SJSA1 (cell line): ENCODE measurements at places on chromosomes 11 and 22. TPM values are rescaled to one million over a fixed set of nuclear protein-coding genes. Genes with fewer than 3 reads are reported as not detected.

GRCh38 chr11:3786781-3787428 is 10.4 kb downstream of the NUP98 start:
- no peak overlapping the region for H3K27ac ChIP-seq
- peaks cover 9% of the 10 kb centered on the region for H3K4me1 ChIP-seq
- no peak overlapping the region for H3K4me3 ChIP-seq
- peaks cover 79% of the 10 kb centered on the region for H3K36me3 ChIP-seq
- no peak for DNase-seq
- H3K27me3 ChIP-seq, result no peaks in the 10 kb centered on the region

GRCh38 chr11:120034881-120035630 is 102.9 kb downstream of the TRIM29 start:
- H3K4me1 ChIP-seq, result no peaks in the 10 kb centered on the region
- H3K27ac ChIP-seq, result no peak overlapping the region
- no peaks in the 10 kb centered on the region for H3K36me3 ChIP-seq
- no peaks in the 10 kb centered on the region for H3K27me3 ChIP-seq
- no peak for DNase-seq
- no peak overlapping the region for H3K4me3 ChIP-seq

DNA sequence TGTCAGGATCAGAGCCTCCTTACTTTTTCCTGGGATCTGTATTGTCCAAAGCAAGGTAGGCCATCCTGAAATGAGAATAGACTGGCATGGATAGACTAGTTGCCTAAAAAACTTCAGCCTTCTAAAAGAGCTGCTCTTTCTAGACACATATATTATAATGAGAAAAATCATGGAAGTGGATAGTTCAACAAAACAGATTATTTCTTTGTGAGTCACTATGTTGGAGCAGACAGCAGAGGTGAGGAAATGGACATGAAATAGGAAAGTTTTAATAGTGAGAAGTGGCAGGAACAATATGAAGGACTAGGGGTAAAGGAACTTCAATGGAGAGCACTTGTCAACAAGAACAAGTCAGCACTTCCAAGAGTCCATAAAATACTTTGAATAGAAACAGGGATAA is 101.9 kb upstream of the ANO3 start:
- H3K4me3 ChIP-seq, result no peak overlapping the region
- no peaks in the 10 kb centered on the region for H3K27me3 ChIP-seq
- DNase-seq, result no peak

ISX gene
- not detected in 2 replicates for total RNA-seq

- peak overlapping the region; percentile 80 for H3K4me3 ChIP-seq
- DNase-seq, result peak; percentile 58
- peaks cover 49% of the 10 kb centered on the region for H3K36me3 ChIP-seq
- peak overlapping the region; percentile 68 for H3K27ac ChIP-seq
Measured at GRCh38 chr11:61332281-61332796, 566 bp downstream of the DDB1 start.

- H3K27ac ChIP-seq, result peak overlapping the region; percentile 73
- H3K36me3 ChIP-seq, result no peaks in the 10 kb centered on the region
- peak; percentile 75 for DNase-seq
Measured at GRCh38 chr11:134949121-134950090, 537.4 kb upstream of the B3GAT1 start.

DNA sequence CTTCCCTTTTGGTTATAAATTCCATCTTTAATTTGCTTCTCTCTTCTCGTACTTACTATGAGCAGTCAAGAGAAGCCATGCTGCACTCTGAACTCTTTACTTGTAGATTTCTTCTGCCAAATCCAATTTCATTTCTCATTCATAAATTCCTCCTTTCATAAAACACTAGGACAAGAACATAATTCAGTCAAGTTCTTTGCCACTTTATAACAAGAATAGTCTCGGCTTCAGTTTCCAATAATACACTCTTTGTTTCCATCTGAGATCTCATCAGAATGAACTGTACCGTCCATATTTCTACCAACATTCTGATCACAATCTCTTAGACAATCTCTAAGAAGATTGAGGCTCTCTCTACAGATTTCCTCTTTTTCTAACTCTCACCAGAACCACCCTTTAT is 25.1 kb downstream of the IZUMO1R start:
- H3K27me3 ChIP-seq, result no peaks in the 10 kb centered on the region
- no peak for DNase-seq
- H3K27ac ChIP-seq, result no peak overlapping the region
- no peaks in the 10 kb centered on the region for H3K36me3 ChIP-seq
- no peak overlapping the region for H3K4me3 ChIP-seq

- H3K27ac ChIP-seq, result no peak overlapping the region
- no peaks in the 10 kb centered on the region for H3K4me1 ChIP-seq
Measured at GRCh38 chr22:48751539-48752437, 1075.9 kb downstream of the BRD1 start.

GRCh38 chr22:26995235-26995634 is 337.8 kb downstream of the MIAT start:
- DNase-seq, result no peak
- H3K27me3 ChIP-seq, result 0 out of 2 replicates have a peak, but pooled peaks cover 5% of the 10 kb centered on the region
- no peak overlapping the region for H3K27ac ChIP-seq
- H3K4me3 ChIP-seq, result no peak overlapping the region
- H3K36me3 ChIP-seq, result no peaks in the 10 kb centered on the region
- H3K4me1 ChIP-seq, result no peaks in the 10 kb centered on the region

DNA sequence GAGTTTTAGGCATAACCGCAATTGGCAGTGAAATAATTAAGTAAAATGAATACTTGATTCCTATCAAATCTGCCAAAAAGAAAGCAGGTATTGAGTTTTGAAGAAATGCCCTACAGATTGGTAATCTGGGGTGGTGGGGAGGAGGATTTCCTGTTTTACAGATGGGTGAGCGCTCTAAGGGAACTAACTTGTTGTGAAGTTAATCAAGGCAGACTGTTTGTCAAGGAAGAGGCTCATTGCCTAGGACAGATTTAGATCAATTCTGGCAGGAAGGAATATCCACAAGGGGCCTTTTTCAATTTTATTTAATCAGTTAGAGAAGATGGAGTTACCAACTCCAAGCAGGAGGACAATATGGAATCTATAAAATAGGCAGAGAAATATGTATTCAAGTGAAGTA is 271.5 kb upstream of the CCDC90B start:
- no peaks in the 10 kb centered on the region for H3K4me1 ChIP-seq
- H3K36me3 ChIP-seq, result no peaks in the 10 kb centered on the region
- DNase-seq, result no peak
- no peak overlapping the region for H3K4me3 ChIP-seq
- H3K27ac ChIP-seq, result no peak overlapping the region

GRCh38 chr11:130798280-130798679 is 118.0 kb downstream of the SNX19 start:
- no peaks in the 10 kb centered on the region for H3K36me3 ChIP-seq
- no peaks in the 10 kb centered on the region for H3K27me3 ChIP-seq
- H3K27ac ChIP-seq, result peak overlapping the region; percentile 96
- H3K4me1 ChIP-seq, result peaks cover 30% of the 10 kb centered on the region
- H3K4me3 ChIP-seq, result no peak overlapping the region
